ENCODE measurements at places on chromosomes 16 and 17.

DNA sequence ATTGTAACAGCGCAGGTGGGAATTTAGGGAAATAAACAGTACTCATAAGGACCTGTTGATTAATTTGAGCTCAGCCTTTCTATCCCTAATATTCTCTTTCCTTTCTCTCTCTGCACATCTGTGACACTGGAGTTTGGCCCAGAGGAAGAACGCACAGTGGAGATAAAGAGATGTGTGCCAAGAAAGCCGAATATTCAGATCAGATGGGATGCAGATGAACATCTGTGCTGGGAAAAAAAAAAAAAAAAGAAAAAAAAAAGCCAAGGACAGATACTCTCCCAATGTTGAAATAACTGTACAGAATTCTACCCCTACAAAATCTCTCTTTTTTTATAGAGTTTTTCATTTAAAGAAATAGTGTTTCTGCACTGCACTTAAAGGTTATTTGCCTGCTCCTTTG, 485.4 kb downstream of the KCNJ2 start:
- peak; percentile 2 for DNase-seq

DNA sequence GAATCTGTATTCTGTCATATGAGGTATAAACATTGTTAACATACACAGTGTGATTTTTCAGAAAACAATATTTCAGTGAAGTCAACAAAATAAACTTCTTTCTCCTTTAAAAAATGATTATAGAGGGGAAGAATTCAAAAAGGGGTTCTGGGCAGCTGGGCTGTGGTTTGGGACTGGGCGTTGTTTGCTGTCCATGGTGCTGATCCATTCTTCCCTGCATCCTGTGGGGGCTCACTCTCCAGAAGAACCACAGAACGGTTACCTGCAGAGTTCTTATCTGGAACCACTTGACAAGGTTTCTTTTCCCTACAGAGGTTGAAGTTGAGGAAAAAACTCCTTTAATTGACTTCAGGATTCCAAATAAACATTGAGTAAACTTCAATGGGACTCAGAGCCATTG, 1091.0 kb downstream of the CDH8 start:
- DNase-seq: peak; percentile 0

GRCh38 chr17:79811011-79811867, 14.4 kb upstream of the CBX8 start:
- DNase-seq: no peak

DNA sequence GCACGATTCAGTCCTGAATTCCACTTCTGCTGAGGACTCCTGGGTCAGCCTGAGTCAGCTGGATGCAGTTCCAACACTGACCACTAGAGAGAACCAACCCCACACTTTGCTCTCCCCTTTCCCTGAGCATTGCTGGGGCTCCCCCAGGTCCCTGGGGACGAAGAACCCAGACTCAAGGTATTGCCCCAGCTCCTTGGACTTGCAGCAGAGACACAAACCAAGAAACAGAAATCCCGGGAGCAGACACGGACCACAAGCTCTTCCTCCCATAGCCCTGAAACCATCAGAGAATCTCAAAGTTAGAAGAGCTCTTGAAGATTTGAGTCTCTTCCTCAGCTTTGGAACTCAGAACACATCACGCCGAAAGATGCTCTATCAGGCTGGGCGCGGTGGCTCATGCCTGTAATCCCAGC, 678 bp upstream of the GH1 start:
- peak; percentile 51 for DNase-seq

DNA sequence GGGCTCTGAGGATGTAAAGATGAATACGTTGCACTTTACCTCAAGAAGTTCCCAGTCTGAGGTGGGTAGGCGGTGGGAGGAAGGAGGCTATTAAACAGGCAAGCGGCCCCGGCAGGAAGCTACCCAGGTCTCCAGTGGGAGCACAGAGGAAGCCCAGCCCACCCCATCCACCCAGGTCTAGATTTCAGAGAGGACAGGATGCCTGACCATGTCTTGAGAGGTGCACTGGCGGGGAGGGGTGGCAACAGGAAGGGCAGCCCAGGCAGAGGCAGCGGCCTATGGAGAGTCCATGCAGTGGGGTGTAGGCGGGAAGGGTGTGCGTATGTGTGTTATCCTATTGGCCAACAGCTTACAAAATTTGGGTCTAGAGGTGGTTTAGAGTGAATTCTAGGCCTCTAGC, 13.9 kb downstream of the SARM1 start:
- no peak for DNase-seq

- peak; percentile 58 for DNase-seq
Observed at GRCh38 chr16:83955218-83956130, 2.4 kb downstream of the OSGIN1 start.

DNA sequence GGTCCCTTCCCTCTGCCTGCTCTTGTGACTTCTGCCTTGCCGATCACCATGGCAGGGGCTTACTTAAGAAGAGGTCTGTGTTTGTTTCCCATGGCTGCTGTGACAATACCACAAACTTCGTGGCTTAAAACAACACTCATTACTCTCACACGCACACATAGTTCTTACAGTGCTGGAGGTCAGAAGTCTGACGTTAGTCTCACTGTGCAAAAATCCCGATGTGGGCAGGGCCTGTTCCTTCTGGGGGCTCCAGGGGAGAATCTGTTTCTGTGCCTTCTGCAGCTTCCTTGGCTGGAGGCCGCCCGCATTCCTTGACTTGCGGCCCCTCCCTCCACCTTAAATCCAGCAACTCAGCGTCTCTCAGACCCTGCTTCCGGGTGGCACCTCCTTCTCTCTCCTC, 249.2 kb upstream of the GSE1 start:
- peak; percentile 74 for DNase-seq

Measured in fibroblast of mammary gland (primary cell).